ENCODE measurements at places on chromosomes 7 and 10.
A peak's percentile ranks its signal among the peaks of the same experiment; 100 is the strongest.

DNA sequence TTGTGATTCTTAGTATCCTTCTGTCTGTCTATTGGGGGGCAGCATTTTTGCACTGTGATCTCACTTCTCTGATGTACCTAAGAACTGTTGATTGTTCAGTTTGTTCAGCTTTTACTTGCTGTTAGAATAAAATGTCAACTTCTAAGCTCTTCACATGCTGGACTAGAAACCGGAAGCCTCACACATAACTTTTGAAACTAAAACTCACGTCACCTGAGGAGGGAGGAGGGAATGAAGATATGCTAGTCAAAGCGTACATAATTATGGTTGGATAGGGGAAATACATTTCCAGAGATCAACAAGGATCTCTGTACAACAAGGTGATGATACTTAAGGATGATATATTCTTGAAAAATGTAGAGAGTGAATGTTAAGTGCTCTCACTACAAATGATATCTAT, 609.7 kb downstream of the INHBA start:
- DNase-seq: no peak

- no peak for DNase-seq
Measured at GRCh38 chr10:43186150-43186549, 47.9 kb downstream of the CSGALNACT2 start.

GRCh38 chr10:12198156-12198555, 2.2 kb downstream of the CDC123 start:
- no peak for DNase-seq

DNA sequence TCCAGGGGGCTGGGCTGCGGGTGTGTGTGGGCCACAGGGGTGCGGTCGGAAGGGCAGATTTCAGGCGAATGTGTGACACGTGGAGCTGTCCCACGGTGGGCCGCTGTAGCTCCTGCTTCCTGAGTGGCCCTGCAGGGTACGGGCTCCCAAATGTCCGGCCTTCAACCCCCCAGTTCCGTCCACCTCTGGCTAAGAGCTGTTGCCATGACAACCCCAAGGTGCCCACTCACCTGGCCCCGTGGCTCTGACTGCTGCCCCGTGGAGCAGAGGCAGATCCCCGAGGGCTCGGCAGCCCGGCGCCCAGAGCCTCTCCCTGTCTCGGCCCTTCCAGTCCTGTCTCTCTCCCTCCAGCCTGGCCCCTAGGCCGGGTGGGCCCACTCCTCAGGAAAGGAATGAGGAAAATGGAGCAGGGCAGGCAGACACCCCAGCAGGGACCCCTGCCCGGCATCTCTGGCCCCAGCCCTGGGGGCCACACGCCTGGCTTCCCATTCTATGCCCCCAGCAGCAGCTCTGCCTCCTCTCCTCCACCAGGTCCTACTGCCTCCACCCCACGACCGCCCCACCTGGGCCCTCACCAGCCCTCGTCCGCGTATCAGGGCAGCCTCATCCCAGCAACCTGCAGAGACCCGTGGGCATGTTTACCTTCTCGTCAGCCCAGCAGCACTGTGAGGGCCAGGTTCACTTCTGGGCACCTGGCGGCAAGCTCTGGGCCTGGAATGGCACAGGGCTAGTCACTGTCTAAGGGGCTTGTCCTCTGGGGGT, 215.6 kb downstream of the ELFN1 start:
- no peak for DNase-seq

DNA sequence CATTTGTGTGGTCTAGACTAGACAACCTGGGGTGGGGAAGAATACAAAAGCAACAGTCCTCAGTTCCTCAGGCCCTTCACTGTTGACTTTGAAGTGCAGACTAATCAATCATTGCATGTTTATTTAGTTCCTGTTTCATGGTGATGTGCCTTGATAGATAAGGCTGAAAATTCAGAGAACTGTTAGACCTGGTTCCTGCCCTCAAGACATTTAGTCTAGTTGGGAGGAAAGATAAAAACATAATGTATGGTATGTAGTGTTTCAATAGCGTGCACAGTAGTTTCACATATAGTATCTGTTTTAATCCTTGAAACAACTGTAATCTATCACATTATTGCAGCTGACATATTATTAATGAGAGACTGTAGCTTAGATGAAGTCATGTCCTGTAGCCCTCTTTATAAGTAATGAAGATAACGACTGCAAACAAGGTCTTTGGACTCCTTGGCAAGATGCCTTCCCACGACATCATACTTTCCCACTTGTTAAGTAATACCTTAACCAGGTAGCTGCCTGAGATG, 124.0 kb downstream of the CELF2 start:
- no peak for DNase-seq

DNA sequence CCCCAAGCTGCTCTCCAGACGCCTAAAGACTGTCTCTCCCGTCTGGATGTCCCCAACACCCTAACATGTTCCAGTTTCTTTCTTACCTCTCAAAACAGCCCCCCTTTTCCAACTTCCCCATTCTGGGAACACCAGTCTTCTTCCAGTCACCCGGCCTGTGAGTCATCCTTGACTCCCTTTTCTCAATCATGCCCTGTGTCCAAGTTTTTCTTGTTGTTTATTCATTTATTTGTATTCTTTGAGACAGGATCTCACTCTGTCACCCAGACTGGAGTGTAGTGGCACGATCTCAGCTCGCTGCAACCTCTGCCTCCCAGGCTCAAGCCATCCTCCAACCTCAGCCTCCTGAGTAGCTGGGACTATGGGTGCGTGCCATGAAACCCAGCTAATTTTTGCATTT, 15.6 kb downstream of the SNX10 start:
- DNase-seq: peak; percentile 37

GRCh38 chr10:78985973-78986818, 82.6 kb upstream of the ZMIZ1 start:
- no peak for DNase-seq

DNA sequence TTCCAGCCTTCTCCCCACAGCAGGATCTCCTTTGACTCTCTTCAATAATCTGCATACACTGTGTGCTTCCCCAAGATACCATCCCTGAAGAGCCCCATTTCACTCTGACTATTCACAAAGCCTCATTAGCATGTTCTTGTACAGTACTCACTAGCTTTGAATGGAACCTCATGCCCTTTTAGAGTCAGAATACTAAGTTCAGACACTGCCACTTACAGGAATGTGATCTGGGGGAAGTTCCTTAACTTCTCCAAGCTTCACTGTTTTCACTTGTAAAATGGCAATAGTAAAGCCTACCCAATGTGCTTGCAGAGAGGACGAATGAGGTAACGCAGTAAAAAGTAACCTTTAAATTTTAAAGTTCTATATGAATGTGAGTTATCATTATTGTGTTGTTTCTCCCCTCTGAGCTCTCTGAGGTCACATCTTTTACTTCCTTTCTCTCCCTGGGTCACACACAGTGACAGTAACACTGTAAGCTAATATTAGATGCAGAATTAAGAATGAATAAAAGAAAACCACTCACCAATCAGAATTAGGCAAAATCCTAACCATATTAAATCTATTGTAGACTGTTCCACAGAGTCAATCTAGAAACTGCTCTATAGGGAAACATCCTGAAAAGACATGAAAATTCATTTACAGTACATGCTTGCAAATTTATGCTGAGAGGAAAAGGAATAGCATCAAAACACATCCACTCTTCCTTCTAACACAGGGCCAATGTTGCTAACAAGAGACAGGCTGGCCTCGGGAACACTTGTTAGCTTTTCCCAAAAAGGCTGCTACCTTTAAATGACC, 64.2 kb upstream of the IL6 start:
- no peak for DNase-seq

GRCh38 chr7:133009426-133010252, 72.3 kb downstream of the CHCHD3 start:
- no peak for DNase-seq

DNA sequence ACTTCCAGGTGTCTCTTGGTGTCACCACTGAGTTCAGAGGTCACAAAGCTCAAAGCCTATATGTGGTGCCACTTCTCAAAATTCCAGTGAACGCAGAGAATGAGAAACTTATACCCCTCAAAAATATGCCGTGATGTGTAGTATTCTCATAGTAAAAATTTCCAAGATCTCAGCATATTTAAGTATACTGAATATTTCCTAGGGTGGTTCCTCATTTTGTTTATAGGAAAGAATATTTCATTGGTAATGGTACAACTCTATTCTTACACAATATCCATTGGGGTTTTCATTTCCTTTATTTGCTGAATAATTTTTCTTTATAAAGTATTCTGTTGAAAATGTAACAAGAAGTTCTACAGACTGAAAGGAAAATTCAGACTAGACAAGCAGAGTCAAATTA, 58.9 kb upstream of the ADO start:
- DNase-seq: no peak

GRCh38 chr10:71575451-71575850, 144.1 kb downstream of the C10orf105 start:
- no peak for DNase-seq

- DNase-seq: no peak
Measured at GRCh38 chr10:50541317-50541716, 82.4 kb downstream of the SGMS1 start.

DNA sequence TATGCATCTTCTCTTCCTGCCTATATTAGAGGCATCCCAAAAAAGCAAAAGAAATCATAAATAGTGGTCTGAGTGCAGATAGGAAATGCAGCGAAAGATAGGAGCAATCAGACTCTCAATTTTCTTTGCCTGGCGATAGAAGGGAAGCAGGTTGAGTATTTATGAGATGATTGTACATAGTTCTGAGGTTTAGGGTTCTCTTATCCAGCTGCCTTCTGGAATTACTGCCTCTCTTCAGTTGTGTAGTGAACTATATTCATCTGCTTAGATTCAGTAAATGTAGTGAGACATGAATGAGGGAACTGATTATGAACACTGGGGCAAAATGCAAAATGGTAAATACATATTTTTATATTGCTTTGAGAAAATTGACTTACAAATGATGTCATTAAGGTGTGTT, 93.0 kb upstream of the CYP26C1 start:
- DNase-seq: no peak

- no peak for DNase-seq
Measured at GRCh38 chr7:110309941-110310340, 781.0 kb upstream of the LRRN3 start.

DNA sequence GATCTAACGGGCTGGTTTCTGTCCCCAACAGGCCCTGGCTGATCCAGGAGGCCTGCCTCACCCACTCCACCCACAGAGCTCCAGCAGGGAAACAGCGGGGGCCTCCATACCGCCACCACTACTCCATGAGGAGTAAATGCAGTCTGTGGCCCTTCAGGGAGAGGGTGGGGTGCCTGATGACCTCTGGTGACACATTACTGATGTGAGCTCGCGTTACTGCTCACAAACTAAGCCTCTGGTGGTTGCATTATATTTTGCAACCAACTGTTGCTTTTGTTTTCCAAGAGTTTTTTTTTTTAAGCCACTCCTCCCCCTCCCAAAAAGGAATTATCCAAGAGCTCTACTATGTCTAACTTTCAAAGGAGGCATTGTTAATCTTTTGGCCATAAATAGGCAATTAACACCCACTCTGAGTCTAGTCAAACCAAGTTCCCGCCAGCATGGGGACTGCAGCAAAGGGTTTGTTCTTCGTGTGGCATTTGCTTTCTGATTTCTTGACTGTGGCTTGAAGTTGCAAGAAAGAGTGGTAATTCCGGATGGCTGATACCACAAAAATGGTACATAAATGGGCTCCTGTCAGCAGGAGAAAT, 72.6 kb downstream of the FAM53B start:
- no peak for DNase-seq

GRCh38 chr10:71968553-71969474, 4.6 kb downstream of the CHST3 start:
- peak; percentile 74 for DNase-seq
